ENCODE measurements at places on chromosomes 1 and 21.

DNA sequence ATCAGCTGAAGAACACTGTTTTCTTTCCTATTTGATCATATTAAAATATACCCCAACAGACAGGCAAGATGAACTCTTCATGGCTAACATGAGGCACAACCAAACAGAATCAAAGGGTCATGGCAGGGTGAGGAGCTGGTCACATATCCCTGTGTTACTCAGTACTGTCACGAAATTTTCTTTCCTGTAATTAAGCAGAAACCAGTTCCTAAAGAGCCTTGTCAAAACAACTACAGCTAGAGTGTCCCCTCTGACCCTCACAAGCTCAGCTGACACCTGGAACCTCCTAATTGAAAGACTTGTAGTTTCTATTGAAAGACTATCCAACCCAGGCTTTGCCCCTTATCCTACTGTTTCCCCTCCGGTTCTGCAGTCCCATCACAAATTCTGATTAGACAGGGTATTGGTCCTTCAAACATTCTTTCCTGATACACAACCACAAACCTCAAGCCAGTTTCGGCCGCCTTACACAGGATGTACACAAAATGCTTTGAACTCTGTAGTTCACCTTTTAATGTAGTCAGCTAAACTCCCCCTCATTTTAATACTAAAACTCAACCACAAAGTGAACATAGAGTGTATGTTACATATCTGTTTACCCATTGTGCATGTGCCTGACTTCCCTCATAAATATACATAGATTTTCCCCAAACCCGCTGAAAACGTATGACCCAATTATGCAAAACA is 651.9 kb downstream of the MRPL39 start:
- DNase-seq = no peak

GRCh38 chr21:35478161-35479064 is 429.3 kb upstream of the RUNX1 start:
- DNase-seq = no peak

DNA sequence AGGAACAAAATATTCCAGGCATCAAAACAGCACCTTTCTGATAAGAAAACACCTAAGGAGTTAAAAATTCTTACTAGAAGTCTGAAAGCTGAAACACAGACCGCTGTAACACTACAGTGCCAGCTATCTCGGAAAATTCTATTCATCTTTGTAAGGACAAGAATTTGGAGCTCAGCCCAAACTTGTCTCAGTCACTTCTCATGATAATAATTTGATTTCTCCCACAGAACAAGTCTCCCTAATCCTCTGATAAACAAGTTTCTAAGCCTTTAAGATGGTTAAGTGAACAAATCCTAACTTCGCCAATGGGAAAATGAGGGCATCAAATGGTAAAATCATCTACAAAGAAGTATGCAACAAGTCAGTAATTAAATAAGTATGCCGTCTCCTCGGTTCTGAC is 59.9 kb downstream of the SIPA1L2 start:
- no peak for DNase-seq

GRCh38 chr1:27572019-27572678 is 31.8 kb downstream of the AHDC1 start:
- no peak for DNase-seq

DNA sequence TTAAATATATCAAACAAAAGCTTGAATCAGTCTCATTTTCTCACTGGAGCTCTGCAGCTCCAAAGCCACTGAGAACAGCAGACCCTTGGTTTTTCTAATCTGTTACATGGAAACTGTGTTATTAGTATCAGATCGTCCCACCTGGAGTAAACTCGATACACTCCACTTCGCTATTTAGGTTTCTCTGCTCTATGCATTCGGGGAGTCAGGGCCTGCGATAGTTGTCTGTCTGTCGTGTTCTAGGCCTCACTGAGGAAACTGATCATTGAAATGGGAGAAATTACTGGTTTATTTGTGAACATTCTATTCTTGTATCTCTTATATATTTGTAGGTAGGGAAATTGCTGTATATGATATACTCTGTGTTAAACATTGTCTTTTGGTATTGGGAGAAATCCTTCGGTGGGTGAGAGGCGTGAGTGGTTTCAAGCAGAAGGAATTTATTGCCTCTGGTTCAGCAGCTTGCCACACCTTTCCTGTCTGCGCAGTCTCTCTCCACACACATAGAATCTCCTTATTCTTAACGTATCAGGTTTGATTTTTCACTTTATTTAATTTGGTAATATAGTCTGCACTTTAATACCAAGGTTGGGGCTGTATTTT is 8.5 kb downstream of the PRDM2 start:
- DNase-seq = no peak

DNA sequence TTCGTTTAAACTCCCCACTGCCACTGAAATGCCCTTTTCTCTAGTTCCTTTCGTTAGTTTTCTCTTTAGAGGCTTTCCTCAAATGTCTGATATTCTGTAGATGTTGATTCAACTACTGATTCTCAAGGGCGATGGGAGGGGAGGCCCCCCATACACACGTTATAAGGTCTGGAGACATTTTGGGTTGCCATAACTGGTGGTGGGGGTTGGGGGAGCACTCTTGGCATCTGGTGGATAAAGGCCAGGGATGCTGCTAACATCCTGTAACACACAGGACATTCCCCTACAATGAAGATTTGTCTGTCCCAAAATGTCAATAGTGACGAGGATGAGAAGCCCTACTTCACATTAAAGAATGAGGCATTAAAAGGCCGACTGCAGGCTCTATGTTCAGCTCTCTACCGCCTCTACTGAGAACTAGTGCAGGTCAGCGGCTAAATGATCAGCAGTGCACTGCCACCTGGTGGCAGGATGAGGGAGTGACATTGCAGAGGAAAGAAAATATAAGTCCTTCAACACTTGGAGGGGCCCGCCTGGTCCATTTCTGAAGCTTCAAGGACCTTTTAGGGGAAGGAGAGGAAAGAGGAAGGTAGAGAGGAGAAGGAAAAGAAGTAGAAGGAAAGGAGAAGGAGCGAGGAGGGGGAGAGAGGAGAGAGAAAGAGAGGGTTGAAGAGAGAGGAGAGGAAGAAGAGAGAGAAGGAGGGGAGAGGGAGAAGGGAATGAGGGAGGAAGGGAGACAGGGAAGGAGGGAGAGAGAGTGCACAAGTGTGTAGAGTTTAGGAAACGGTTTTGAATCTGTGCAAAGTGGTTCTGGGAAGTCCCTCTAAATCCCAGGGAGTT is 29.4 kb downstream of the ALG14 start:
- DNase-seq = peak; percentile 82
